ENCODE measurements at places on chromosomes 6 and 20.

DNA sequence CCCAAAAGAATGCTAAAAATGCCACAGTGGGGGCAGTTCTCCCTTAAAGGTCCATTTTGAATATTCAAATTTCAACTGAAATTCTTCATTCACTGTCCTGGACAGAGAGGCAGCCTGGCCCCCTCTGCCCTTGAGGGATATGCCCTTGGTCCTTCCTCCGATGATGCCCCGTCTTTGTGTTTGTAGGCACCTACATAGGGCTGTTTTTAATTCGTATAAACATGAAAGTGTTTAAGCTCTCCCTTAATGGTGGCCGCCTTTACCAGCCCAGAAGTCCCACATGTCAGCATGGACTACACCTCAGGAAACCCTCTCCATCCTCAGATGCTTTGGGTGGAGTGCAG lies 70.2 kb downstream of the SSR1 start:
- DNase-seq: no peak

DNA sequence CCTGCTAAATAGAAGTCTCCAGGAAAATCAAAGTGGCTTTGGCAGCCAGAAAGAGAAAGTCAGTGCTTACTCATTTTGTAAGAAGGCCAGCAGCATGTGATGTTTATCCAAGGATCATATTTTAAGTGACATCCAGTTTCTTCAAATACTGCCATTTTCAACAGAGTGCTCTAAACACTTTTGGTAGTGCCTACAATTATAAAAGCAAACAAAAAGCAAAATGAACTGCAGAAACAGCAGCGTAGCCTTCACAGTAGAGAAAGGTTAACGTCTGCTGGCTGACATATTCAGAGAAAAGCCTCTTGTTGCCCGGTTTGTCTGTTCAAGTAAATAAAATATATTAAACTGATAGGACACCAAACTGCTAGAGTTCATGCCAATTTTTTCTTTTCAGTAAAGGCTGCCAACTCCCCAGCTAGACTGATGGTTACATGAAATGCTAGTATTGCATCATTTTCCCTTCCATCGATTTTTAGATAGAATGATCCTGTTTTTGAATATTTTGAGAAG lies 705.7 kb upstream of the SLC35B3 start:
- no peak for DNase-seq

GRCh38 chr6:13526357-13526726 lies 38.9 kb upstream of the GFOD1 start:
- no peak for DNase-seq

DNA sequence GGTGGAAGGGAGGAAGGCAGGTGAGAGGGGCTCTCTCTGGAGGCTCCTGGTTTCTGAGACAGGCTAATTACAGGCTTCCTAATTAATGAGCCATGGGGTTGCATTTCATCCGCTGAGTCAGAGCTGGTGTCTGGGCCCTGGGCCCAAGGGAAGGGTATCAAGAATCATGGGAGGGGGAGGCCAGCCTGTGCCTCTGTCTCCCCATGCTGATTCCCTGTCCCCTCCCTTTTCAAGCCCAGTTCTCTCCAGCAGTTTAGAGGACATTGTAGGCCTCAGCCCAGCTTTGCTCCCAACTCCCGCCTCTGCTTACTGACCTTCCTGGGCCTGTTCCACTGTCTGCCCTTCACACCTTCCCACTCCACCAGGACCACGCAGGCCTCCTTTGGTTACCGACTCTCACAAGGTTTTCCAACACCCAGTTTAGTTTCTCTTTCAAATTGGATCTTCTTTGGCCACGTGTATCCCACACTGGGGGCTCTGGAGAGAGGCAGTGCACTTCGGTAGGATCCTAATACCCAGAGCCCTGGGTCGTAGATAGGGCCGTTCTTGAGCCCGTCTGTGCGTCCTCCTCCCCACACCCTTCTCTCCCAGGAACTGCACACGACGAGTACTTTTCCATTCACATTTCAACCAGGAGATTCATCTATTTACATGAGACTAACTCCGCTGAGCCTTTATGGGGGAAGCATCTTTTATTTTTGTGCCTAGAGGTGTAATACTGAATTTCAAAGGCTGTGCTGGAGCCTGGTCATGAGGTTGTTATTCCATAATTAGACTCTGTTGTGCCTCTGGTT lies 18.2 kb upstream of the AVP start:
- DNase-seq: no peak

GRCh38 chr20:37903317-37904007 lies 535 bp downstream of the VSTM2L start:
- no peak for DNase-seq

Measured in AG04450 (cell line).